ENCODE measurements at places on chromosomes 11 and 22.

DNA sequence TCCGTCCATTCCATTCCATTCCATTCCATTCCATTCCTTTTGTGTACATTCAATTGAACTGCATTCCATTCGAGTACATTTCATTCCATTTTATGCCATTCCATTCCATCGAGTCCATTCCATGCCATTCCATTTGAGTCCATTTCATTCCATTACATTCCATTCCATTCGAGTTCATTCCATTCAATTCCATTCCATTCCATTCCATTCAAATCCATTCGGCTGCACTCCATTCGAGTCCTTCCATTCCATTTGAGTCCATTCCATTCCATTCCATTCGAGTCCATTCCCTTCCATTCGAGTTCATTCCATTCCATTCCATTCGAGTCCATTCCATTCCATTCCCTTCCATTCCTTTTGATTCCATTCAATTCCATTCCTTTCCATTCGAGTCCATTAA lies 4800.6 kb upstream of the OR11H1 start:
- no peak for DNase-seq

DNA sequence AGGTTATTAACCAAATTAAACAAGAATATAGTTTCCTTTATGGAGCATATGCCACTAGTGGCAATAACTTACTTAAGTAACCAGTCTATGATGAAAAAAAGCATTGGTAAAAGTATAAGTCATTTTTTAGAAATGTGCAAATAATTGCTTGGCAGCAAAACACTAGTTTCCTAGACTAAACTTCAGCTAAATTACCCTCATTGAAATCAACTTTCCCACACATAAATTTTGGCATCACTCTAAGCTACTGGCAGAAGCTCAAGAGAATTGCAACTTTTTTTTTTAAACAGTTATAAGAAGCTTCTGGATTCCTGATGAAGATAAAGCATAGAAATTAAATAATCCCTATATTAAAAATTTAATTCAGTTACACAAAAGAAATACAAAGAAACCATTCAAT lies 12.5 kb downstream of the CCDC34 start:
- DNase-seq, result no peak

GRCh38 chr11:68036717-68037239 lies 2.0 kb upstream of the TCIRG1 start:
- DNase-seq, result no peak

GRCh38 chr22:49190816-49191505 lies 636.7 kb downstream of the BRD1 start:
- DNase-seq, result no peak

DNA sequence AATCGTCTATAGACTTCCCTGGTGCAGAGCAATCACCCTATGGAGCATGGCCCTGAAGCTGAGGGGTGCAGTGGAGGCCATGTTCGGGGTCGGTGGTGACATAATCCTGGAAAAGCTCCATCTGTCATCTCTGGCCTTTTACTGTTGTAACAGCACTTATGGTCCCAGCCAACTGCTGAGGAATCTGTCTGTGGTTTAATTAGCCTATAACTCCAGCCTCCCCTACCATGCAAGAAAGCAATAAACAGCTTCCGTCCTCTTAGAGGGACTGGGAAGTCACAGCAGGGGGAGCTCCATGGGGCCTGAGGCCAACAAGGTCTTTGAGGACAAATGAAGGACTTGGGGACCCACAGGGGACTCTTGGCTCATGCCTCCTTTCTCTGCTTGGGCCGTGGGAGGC lies 159.1 kb upstream of the NECTIN1 start:
- no peak for DNase-seq

- no peak for DNase-seq
Observed at GRCh38 chr11:24521601-24522000, 24.7 kb downstream of the LUZP2 start.

DNA sequence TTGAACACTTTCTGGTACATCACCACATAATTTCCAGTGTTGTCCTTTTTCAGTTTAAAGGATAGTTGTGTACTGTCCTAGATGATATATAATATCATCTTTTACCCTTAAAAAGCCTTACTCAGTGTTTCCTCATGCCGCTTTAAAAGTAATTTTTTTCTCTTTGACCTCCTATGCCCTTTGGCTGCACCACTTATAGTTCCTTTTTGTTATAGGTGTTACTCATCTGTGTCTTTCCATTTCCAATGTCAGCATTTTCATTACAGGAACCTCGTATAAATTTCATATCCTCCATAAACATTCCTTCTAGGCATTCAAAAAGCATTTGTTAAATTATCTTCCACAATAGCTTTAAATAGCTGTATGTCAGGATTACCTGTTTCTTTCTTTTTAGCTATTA lies 40.8 kb downstream of the USP47 start:
- no peak for DNase-seq

DNA sequence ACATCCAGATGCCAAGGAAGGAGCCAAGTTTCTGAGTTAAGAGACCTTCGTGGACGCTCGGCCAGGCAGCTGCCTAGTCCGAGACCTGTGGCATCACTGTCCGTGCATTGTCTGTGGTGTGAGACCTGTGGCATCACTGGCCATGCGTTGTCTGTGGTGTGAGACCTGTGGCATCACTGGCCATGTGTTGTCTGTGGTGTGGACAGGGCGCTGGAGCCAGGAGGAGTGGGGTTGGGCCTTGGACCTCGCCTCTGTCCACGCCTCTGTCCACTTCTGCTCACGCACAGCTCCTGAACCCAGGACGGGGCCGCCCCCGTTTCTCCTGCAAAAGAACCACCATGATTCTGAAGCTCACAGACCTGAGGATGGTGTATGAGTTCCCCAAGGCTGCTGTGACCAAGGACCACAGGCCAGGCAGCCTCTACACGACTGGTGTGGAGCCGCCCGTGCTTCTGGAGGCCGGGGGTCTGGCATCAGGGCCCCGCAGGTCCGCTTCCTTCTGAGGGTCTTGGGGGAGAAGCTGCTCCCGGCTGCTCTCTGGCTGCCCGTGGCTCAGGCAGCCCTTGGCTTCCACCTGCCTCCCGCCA lies 1218.3 kb downstream of the BRD1 start:
- no peak for DNase-seq

DNA sequence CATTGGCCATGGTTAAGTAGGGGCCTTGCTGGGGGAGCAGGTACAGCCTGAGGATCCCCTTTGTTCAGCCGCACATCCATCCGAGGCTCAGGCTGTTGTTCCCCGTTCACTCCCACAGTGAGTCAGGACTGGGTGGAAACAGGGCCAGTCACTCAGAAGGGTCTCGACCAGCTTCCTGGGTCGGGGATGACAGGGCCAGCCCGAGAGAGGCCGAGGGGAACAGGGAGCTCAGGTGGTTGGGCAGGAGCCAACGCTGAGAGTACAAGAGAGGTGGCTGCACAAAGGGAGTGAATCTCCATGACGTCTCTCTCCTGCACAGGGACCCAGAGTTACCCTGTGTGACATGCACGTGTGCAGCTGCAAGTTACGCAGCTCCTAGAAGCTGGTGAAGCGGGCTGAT lies 97.2 kb upstream of the SHANK2 start:
- DNase-seq, result no peak

GRCh38 chr22:35972559-35972958 lies 56.1 kb downstream of the RBFOX2 start:
- no peak for DNase-seq

DNA sequence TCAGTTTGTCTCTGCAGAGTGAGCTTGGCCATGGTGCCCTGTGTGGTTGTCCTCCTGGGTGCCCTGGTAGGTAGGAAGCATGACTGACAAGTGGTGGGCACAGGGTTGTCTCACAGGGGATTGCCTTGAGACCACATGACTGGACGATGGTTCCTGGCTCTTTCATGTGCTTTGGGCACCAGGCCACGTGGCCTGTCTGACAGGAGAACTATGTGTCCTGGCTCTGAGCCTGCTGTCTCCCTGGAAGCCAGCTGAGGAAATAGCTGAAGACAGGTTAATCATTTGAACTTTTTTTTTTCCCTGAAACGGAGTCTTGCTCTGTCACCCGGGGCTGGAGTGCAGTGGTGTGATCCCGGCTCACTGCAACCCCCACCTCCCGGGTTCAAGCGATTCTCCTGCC lies 93.2 kb downstream of the LDLRAD3 start:
- no peak for DNase-seq

DNA sequence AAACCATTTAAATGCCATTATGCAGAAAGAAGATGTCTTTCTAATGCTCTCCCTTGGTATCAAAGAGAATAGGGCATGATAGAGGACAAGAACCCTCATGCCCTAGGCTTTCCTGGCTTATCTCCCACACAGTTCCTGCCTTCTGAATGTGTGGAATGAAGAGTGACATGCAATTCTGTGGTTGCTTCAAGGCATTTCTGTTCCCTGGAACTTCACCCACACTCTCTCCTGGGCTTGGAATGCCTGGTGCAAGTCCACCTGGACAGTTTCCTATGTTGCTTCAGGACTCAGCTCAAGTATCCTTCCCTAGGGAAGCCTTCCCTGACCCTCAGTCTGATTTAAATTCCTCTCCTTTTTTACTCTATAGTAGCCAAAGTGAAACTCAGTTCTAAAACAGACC lies 53.8 kb upstream of the DRD2 start:
- no peak for DNase-seq

DNA sequence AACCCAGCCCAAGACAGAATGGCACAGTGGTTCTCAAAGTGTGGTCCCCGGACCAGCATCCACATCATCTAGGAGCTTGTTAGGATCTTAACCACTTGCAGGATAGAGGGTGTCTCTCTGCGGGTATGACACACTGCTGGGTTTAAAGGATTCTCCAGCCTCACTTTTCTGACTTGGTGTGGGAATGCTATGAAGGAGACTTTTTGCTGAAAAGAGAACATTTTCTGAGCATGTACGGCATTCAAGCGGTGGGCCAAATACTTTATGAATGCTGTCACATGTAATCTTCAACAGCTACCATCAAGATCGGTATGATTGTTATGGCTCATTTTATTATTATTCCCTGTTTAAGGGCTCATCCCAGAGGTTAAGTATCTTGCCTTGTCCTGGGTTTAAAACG lies 1.8 kb upstream of the CD82 start:
- peak; percentile 65 for DNase-seq

DNA sequence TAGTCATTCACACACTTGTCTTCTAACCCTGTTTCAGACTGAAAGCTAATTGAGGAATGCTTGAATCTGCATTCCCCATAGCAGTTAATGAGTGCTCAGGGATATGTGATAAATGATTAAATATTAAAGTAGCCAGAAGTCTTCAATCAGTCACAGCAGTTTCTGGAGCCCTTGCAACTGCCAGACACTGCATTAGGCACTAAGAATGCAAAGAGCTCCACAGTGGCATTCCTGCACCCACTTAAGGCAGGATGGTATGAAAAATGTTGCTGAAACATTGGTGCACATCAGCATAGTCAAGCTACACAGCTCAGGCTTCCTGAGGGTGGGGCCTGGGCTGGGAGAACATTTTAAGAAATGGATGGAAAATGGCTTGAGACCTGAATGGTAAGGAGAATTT lies 6.5 kb downstream of the DTX4 start:
- DNase-seq, result no peak

- DNase-seq, result no peak
Observed at GRCh38 chr11:13446444-13446843, 16.6 kb downstream of the BTBD10 start.

DNA sequence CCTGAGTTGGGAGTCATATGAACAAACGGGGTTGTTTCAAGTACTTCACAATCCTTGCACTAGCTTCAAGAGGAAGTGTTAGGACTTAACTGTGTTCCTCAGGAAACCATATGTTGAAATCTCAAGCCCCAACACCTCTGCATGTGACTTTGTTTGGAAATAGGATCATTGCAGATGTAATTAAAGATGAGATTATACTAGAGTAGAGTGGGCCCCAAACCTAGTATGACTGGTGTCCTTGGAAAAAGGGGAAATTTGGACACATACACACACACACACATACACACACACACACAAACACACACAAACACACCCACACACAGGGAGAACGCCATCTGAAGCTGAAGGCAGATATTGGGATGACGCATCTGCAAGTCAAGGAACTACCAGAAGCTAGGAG lies 6.4 kb upstream of the CEP295 start:
- DNase-seq, result no peak

DNA sequence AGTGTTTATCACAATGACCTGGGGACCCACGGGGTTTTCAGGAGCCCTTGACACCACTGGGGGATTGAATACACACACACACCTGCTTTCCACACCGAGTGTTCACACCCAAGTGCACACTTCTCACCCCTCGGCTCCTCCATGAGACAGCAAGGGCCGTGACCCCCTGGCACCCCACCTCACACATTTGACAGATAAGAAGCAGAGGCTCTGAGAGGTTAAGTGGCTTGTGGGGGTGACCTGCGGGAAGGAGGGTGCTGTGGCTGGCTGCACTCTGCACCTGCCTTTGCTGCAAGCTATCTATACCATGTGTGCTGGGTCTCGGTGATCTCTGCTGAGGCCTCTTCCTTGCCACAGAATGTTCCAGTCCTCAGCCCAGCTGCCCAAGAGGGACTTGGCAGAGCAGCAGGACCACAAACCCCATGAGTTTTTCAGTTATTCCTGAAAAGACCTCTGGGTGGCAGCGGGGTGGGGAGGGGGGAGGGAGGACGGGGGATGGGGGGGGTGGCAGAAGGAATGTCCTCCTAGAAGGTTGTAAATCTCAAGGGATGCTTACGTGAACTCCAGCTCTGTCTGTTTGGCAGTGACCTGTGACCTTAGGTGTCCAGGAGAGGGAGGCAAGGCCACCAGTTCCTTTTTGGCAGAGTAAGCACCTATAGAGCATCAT lies 47.9 kb upstream of the RFPL3 start:
- no peak for DNase-seq

DNA sequence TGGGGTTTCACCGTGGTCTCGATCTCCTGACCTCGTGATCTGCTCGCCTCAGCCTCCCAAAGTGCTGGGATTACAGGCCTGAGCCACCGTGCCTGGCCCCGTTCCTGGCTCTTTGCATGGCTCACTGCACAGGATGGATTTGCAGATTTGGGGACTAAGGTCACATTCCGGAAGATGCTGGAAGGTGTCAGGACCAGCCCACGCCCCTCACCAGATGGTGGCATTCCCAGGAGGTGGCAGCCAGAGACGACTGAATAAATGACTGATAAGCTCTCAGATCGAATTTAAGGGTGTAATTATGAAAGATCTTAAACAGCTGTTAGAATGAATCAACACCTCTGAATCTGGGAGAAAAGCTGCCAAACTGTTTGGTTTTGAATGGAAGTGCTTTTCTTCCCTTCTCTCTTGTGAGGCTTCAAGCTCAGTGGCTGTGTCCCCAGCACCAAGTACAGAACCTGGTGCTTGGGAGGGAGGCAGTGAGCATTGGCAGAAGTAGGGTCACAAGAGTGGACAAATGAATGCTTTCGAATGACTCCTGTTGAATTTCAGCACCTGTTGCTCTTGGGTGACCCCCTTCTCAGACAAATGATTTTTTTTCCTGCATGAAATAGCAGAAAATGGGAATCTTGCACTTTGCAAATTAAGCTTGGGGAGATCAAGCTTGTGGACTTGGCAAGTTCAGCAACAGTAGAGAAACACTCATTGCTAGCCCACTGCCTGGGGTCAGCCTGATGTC lies 69.6 kb downstream of the KIAA1671 start:
- DNase-seq, result no peak
